ENCODE measurements at places on chromosomes 6 and 20. TPM values are rescaled to one million over a fixed set of nuclear protein-coding genes. Genes with fewer than 3 reads are reported as not detected.

GRCh38 chr6:82372656-82373055 lies 9.0 kb downstream of the TPBG start:
- no peaks in the 10 kb centered on the region for H3K27me3 ChIP-seq
- H3K4me3 ChIP-seq: no peak overlapping the region
- DNase-seq: no peak
- no peaks in the 10 kb centered on the region for H3K36me3 ChIP-seq

GRCh38 chr6:75396005-75396800 lies 97.4 kb downstream of the FILIP1 start:
- no peaks in the 10 kb centered on the region for H3K27me3 ChIP-seq
- H3K4me1 ChIP-seq: peaks cover 17% of the 10 kb centered on the region
- no peak overlapping the region for H3K4me3 ChIP-seq
- H3K27ac ChIP-seq: no peak overlapping the region

DNA sequence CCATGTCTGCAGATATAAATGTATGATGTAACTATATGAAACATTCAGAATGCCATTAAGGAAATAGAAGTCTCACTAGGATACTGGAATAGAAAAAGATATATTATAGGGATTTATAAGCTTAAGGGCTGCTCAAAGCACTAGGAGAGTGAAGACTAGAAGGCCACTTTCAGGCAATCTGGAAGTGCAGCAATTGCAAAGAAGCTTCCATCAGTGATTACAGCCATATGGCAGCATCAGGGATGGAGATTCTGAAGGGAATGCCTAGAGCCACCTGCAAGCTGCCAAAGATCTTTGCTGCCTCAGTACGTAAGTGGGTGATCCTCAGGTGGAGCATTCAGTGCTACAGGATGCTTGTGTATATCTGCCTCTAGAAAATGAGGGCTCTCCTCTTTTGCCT lies 796.2 kb upstream of the EPHA7 start:
- H3K27ac ChIP-seq: no peak overlapping the region
- no peak for DNase-seq
- H3K27me3 ChIP-seq: no peaks in the 10 kb centered on the region
- no peak overlapping the region for H3K4me3 ChIP-seq

The ZFP57 gene
- total RNA-seq: not detected

The LSM14B gene
- 27.6 TPM for total RNA-seq

All from ascending aorta (tissue), 2 donors.